ENCODE measurements at places on chromosomes 2 and 18.

DNA sequence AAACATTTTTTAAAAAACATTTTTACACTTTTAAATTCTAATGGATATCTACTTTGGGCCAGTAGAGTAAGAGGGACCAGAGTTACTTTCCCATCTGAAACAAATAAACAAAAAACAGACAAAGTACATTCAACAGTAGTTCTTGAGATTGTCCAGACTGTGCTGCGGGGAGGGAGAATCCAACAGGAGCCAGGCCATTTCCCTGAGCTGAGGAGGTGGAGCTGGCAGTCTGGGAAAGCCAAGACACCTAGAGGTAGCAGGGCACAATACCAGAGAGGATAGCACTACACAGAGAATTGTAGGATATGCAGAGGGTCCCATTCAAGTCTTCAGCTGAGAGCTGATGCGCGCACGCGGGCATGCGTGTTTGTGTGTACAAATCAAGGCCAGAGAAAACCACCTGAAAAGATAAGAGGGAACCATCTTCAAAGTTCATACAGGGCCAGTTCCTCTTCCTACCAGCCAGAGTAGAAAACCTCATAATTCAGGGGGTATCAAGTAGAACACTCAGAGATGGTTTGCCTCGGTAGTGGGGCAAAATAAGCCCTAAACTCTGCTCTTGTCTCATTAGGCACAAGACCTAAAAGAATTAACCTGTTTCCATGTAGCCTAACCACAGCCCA, 44.0 kb downstream of the PTRHD1 start:
- no peak for DNase-seq

DNA sequence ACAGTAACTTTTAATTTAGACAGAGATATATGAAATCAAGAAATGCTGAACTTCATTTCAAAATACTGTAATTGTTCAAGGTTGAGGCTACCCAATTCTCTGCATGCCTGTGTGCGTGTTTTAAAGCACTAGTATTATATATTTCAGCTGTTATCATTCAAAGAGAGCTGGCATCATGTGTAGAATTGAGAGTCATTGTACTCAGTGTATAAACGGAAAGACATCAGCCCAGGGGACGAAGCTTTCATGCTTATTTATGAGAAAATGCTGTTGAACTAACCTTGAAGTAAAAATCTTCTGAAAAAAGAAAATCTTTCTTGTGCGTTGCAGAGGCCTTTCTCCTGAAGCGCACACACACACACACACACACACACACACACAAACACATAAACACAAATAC, 48.4 kb downstream of the MYCN start:
- DNase-seq = no peak

DNA sequence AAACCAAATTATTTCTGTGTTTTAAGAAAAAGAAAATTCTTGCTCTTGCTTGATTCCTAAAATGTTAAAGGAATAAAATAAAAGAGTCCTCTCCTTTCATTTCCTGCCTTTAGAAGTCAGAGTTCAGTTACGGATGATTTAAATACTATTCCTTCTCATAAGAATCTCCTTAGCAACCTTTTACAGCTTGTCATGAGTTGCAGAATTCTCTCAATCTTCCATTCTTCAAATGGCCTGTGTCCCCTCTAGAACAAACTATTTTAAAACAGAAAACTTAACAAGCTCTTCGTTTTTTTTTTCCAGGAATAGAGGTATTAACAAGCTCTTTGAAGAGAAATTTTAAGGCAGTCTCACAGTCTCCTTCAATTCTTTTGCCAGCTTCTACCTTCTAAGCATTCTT, 42.2 kb downstream of the SPIRE1 start:
- no peak for DNase-seq

GRCh38 chr2:74851191-74851566, 17.3 kb downstream of the HK2 start:
- no peak for DNase-seq

DNA sequence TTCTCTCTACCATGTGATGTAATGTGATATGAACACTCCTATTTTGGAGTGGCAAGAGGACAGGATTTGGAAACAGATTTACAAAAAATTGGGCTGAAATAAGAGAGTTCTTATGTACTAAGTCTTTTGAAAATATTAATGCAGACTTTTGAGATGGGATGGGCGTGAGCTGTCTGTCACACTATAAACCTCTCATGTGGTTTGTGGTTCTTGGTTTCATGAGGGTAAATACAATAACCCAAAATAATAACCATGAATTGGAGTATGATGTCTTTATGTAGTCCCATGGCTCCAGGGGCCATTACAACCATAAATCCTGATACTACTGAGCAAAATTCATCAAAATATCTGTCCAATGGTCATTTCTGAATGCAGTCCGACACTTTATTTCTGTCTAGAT, 668.0 kb downstream of the MBD2 start:
- DNase-seq = no peak

GRCh38 chr2:62201307-62201706, 5.4 kb downstream of the B3GNT2 start:
- no peak for DNase-seq

- DNase-seq = no peak
These were observed 87.4 kb upstream of the GPC1 start for GRCh38 chr2:240347949-240348500.

GRCh38 chr2:225041851-225042799, at the start of gene DOCK10:
Gene DOCK10, minus strand, starts transcription at chr2:225042468. Its CDS starts 94 bp downstream, at chr2:225042374.
- DNase-seq = no peak

DNA sequence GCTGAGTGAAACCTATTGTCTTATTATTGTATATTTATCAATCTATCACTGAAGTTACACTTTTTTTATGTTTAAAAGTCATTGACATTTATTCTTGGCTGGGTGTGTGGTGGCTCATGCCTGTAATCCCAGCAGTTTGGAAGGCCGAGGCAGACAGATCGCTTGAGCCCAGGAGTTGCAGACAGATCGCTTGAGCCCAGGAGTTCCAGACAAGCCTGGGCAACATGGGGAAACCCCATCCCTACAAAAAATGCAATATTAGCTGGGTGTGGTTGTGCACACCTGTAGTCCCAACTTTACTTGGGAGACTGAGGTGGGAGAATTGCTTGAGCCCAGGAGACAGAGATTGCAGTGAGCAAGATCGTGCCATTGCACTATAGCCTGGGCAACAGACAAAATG, 97.8 kb downstream of the EPC2 start:
- DNase-seq = no peak

DNA sequence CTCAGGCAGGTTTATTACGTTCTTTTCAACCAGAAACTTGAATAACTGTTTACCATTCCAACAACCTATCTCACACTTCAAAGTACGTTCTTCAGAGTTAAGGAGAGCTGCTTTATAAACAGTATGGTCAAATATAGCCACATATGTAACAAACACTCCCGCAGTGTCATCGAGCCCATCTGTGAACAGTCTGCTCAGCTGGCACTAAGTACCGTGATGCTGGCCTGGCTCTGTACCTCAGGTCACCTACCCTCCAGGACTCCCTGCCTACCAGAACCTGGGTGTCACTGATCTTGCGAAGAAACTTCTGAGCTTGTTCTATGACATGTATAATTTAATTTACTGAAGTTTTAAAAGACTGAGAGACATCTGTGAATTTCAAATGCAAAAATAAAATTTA, 71.4 kb downstream of the SEPTIN10 start:
- DNase-seq = peak; percentile 58

GRCh38 chr18:13612196-13612997, 114.0 kb downstream of the FAM210A start:
- DNase-seq = no peak

DNA sequence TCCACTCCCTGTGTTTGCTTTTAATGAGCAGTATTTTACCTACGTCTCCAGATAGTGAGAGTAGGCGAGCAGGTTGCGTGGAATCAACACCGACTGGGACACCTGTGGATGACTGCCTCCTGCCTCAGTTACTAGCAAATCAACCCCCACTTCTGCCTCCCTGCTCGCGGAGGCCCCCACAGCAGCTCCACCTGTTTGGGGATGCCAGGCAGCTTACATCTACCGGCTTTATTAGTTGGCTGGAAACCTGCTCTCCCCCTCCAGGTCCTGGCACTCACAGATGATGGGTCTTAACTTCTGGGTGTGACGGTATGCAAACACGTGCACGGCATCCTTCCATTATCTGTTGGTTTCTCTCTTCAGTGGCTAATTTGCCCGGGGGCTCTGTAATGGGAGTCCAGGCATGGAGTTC, 164.4 kb upstream of the SESTD1 start:
- no peak for DNase-seq

DNA sequence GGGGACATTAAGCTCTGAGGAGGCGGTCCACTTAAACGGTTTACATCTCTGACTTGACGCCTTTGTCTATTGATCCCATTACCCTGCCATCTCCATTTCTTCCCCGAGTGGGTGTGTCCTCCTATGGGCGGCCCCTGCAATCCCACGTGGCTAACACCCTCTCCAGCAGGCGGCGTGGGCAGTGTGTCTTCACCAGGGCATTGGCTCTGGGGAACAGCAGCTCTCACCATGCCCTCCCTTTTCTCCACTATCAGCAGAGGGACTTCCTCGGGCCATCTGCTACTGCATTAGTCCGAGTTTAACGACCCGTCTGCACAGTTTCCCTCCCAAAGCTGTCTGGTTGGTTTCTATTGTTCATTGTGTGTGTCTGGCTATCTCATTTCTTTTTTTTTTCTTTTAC, 511.9 kb upstream of the NRP2 start:
- no peak for DNase-seq

DNA sequence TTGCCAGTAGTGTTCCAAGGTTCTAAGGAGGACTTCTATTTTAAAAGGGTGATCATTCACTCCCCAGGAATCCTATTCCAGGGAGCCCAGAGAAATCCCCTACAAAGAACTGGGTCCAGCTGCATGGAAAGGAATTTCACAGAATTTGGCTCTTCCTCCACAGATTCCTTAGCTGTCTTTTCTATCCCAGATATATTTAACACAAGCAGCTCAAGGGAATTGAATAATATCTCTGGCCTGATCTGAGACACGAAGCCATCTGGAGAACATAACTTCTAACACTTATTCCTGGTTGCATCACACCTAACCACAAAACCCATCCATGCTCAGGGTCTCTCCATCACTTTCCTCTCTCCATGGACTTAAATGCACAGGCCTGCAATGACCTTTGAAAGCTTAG, 306.7 kb upstream of the ACVR2A start:
- no peak for DNase-seq

DNA sequence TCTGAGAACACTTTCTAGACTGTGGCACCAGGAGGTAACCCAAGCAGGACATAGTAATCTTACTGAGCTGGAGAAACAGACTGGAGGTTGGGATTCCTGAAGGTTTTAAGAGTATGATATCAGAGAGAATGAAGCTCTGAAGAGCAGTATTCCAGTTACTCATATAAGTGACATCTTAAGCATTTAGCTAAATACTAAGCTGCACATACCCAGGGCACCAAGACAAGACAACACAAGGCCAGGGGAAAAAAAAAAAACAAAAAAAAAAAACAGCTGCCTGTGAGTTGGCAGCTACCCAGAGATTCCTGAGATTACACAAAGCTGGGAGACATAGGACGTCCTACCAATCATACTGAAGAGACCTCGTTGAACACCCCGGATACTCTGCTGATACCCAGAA, 175.8 kb downstream of the SRBD1 start:
- no peak for DNase-seq

- no peak for DNase-seq
These were observed 140.8 kb upstream of the SETBP1 start for GRCh38 chr18:44539926-44540325.

- DNase-seq = no peak
These were observed 2.6 kb downstream of the LPIN1 start for GRCh38 chr2:11748861-11749645.

DNA sequence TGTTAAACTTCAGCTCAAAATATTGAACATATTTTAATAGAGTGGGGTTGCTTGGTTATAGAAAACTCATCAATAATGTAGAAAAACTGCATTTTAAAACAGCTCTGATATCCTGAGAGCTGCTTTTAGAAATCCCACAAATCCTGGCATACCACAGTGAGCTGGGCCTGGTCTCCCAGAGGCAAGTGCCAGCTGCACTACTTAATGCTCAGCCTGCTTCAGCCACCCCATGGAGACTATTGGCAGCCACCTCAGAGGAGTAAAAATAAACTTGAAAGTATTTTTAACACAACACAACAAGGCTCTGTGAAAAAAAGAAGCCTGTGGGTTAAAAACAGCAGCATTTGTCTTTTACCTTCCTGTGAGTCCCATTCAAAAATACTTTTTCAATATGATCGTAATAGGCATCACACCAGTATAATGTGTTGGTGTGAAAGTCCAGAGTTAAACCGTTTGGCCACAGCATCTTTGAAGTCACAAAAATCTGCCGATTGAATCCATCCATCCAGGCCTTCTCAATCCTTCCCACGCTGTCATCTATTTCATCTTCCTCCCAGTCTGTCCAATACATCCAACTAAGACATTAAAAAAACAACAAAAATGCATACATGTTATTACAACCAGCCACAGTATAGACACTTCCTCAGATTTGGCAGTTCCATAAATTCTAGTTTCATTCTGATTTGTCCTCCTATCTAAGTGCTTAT, 1115.3 kb downstream of the LRP1B start:
- no peak for DNase-seq

DNA sequence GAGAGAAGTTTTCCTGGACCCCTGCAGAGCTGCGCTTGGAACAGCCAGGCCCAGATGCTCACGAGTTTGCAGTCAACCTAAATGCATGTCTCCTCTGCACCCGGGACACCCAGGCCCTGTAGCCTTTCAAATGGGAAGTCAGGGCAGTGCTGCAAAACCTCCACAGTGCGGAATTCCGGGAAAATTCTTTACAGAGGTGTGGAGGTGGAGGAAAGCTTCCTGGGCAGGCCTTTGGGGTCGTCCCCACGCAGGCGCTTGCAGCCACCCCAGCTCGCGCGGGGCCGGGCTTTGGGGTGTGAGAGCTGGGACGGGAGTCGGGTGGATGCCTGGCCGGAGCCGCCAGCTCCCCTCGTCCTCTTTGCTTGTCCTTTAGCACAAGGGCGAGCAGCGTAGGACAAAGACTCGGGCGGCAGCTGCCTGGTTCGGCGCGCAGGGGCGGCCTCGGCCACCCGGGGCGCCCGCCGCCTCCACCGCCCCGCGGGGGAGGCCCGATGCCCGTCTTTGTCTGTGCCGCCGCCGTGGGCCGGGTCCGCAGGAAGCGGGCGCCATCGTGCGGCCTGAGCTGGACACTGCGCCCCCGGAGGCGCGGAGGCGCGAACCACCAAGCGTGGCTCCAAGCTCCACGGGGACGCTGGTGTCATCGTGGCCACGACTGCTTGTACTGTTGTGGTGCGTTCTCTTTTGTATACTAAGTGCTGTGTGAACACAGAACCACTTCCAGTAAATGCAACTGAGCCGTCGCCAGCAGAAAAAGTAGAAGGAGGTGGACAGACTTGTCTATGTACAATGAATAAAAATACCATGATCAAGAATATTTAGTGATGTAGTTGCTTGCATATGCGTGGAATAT, 28.2 kb upstream of the BCL11A start:
- DNase-seq = no peak

GRCh38 chr2:112187805-112188596, 49.8 kb downstream of the FBLN7 start:
- no peak for DNase-seq

Data from suprapubic skin (tissue), 4 donors.